ENCODE measurements at places on chromosomes 12 and 14.

- DNase-seq, result no peak
These were observed 92.7 kb downstream of the DIP2B start for GRCh38 chr12:50597200-50598195.

- DNase-seq, result peak; percentile 84
These were observed 190.8 kb upstream of the PRMT8 start for GRCh38 chr12:3299929-3300832.

GRCh38 chr12:97764700-97765099, 302.1 kb downstream of the RMST start:
- DNase-seq, result no peak

DNA sequence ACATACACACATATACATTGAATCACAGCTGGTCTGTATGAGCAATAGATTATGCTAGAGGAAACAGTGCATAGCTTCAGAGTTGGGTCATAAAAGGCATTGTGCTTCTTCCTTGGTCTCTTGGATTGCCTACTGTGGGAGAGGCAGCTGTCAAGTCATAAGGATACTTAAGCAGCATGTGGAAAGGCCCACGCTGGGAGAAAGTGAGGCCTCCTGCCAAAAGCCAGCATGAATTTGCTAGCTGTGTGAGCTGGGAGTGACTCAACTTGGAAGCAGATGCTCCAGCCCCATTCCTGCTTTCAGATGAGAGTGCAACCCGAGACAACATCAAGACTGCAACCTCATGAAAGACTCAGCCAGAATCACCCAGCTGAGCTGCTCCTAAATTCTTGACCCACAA, 311.9 kb upstream of the TBX3 start:
- no peak for DNase-seq

GRCh38 chr14:76917158-76917596, 91.0 kb downstream of the LRRC74A start:
- no peak for DNase-seq

DNA sequence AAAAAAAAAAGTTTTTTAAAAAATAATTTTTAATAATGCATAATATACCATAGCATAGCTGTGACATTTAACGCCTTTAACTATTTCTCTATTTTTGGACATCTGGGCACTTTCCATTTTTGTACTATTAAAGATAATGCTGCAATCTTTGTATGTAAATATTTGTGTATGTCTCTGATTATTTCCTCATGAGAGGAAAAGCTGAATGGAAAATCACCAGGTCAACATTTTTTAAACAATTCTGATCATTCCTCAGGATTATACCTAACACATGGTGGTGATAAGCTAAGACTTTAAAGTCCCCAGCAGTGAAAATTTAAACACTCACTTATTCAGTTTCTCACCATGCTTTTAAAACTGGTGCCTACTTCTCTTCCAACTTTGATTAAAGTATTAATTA, 31.3 kb upstream of the NR1H4 start:
- DNase-seq, result no peak

DNA sequence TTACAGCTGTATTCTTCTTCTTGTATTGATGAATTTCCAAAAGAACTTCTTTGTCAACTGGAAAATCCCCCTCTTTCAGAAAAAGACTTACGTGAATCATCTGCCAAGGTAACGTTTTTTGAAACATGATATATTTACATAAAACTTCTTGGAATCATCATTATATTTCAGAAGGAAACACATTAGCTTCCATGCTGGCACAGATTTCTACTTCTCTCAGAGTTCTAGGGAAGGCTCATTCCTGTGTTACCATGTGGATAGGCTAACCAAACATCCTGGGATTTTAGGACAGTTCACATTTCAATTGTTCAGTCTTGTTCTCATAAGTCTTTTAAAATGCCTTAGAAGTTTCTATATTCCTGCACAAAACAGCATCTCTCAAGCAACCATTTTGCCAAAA, 120.3 kb upstream of the NEDD1 start:
- DNase-seq, result no peak

DNA sequence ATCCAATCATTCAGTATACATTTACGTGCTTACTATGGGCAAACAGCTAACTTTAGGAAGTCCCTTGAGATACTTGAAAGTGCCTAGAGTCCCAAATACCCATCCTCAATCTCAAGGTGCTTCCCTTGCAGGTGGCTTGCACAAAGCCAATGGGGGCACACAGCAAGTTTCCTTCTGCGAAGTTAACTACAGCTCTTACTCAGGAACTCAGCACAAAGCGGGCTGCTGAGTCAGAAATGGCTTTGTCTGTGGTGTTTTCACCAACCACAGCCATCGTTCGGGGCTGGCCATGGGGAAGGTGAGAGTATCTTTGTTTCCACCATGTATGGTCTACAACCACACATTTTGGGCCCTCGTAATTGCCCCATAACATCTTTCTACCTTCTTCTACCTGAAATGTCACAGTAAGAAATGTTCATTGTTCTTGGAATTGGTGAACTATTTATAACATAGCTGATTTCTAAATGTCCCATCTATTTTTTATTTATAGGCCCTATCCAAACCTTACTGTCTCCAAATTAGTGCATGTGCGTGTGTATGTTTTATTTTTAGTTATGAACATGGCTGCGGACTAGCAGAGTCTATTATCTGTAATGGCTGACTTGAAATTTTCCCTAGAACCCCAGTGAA, 13.9 kb downstream of the MFAP5 start:
- no peak for DNase-seq

- no peak for DNase-seq
These were observed 1.4 kb upstream of the DNAJC22 start for GRCh38 chr12:49345051-49345824.

DNA sequence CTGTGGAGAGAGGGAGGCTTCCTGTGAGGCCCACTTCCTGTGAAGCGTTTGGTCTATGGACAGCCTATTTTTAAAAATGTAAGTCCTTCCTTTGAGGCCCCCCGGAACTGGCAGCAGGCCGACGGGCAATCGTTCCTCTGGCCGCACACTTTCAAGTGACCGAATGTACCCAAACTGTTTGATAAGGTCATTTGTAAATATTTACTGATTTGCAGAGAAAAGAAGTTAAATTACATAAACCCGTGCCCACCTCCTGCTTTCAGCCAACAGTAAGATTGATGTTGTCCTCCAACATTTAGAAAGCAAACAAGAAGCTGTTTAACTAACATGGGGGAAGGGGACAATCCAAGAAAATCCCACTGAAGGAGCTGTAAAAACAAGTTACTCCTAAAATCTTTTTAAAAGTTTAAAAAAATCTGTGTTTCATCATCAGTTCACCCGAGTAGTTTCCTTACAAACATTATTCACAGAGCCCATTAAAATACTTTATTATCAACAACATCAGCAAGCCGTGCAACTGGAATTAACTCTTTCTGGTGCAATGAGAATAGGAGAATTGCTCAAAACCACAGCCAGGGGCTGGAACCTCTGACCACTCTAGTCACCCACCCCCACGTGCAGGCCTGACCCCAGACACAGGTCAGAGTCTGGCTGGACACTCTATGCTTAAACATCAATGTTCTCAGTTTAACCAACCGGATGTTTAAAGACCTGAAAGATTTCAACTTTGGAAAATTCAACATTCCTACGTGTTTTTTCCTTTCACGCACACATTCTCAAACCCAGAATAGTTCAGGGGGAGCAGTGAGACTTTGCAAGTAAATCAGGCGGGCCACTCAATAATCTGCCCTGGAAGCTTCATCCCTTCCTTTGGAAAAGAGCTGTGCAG, 65.3 kb downstream of the FOXN3 start:
- DNase-seq, result no peak

GRCh38 chr12:4874671-4875070, 35.0 kb upstream of the KCNA1 start:
- DNase-seq, result no peak

- DNase-seq, result no peak
These were observed 12.5 kb downstream of the CIT start for GRCh38 chr12:119864591-119864990.

DNA sequence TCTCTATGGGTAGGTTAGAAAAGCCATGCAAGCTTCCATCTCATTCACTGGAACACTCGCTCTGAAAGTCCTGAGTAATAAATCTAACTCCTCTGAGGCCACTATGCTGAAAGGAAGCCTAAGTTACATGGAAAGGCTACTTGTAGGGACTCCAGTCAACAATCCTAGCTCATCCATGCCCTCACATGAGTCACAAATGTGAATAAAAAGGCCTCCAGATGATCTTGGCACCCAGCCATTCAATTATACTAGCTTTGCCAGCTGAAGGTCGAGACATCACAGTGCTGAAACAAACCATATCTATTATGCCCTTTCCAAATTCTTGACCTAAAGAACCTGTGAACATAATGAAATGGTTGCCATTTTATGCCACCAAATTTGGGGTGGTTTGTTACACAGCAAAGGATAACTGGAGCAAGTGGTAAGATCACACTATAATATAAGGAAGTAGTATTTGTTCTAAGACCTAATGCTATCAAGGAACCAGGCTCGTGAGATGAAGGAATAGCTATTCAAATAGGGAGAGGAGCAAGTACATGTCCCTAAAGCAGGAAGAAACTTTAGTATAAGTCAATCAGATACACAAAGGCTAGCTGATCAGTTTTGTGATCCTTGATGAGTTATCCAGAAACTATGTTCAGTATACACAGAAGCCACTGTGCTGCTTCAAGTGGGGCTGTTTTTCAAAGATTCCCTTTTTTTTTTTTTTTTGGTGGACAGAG, 142.1 kb downstream of the MED13L start:
- no peak for DNase-seq

- no peak for DNase-seq
These were observed 89.5 kb upstream of the MANSC4 start for GRCh38 chr12:27869567-27869966.

GRCh38 chr14:95330591-95331370, 11.1 kb upstream of the CLMN start:
- no peak for DNase-seq

GRCh38 chr12:1583421-1584078, 10.8 kb downstream of the FBXL14 start:
- peak; percentile 77 for DNase-seq

DNA sequence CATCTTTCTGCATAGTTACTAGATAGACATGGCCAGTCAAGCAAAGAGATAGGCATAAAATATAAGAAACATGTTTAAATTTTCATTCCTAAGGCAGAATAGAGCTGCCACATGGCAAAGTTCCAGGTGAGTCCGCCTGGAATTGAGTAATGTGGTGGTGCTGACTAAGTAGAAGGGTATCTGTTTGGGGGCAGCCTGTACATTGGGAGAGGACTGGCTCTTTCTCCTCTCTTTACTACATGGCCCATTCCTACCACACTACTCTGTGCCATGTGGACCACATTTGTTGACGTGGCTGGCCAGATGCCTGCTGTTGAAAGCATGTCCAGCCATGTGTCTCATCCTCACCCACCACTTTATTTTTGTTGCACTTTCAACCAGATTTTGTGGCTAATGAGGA, 354.0 kb downstream of the ETNK1 start:
- DNase-seq, result peak; percentile 79

GRCh38 chr14:75196064-75196463, 19.7 kb upstream of the TMED10 start:
- no peak for DNase-seq

- DNase-seq, result no peak
These were observed 54.2 kb downstream of the C12orf42 start for GRCh38 chr12:103441437-103442181.

- DNase-seq, result no peak
These were observed 100.7 kb downstream of the TSPAN9 start for GRCh38 chr12:3177778-3178425.

GRCh38 chr14:80356413-80356812, 145.1 kb upstream of the DIO2 start:
- DNase-seq, result no peak

GRCh38 chr12:19615384-19615725, 176.1 kb downstream of the AEBP2 start:
- no peak for DNase-seq

DNA sequence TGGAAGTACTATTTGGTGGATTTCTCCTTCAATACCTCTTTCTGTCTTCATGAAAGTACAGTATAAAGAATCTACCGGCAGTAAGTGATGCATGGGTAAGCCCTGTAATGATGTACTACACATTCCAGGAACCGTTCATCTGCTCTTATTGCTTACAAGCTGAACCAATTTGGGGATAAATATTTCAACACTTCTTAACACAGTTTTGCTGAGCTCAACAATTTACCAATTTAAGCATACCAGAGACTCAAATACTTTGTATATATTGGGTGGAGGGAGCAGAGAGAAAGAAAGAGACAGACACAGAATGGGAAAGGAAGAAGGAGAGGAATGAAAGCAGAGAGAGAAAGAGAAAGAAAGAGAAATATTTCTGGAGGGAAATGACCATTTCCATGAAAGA, 821.1 kb upstream of the FLRT2 start:
- DNase-seq, result no peak

DNA sequence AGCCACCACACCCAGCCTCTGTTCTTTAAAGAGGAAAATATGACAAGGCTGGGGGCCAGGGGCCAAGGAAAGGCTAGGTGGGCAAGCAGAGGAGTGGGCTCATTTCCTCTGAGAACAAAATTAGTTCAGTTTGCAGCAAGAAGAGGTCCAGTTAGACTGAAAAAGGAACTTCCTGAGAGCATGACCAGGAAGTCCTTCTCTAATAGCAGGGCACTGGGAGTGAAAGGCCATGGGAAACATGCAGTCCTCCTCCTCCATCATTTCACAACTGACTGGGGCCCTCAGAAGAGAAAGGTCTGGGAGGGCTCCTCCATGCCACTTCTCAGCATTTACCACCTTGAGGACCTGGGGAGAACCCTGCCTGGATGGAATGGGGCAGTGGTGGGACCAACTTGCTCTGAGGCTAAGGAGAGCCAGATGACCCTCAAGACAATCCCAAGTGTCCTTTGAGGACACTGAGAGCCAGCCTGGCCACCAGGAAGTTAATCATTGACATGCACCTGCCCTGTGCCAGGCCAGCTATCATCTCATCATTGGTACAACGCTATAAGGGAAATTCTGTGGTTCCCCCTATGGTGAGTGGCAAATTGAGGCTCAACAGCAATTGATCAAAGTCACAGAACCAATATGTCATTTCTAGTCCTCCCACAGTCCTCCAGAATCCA, 2.0 kb downstream of the AQP2 start:
- no peak for DNase-seq

- no peak for DNase-seq
These were observed 958.7 kb downstream of the FSCB start for GRCh38 chr14:43548368-43548767.

DNA sequence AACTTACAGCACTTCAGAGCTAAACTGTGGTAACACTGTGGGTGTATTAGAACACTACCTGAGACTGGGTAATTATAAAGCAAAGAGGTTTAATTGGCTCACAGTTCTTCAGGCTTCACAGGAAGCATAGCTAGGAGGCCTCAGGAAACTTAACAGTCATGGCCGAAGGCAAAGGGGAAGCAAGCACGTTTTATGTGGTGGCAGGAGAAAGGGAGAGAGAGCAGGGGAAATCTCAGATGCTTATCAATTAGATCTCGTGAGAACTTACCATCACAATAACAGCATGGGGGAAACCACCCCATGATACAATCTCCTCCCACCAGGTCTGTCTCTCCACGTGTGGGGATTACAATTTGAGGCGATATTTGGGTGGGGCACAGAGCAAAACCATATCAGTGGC, 512.6 kb downstream of the RERGL start:
- DNase-seq, result no peak
